CD8-positive, alpha-beta memory T cell (primary cell): ENCODE measurements at places on chromosomes 6 and 20. TPM values are rescaled to one million over a fixed set of nuclear protein-coding genes. Genes with fewer than 3 reads are reported as not detected.

The MAP1LC3A gene
- polyA plus RNA-seq = 8.5 TPM

The NRSN1 gene
- not detected for polyA plus RNA-seq

The GGTLC1 gene
- polyA plus RNA-seq = not detected

The C6orf58 gene
- not detected for polyA plus RNA-seq

The UNC93A gene
- not detected for polyA plus RNA-seq

The GTF2H4 gene
- 7.5 TPM for polyA plus RNA-seq

The TXLNB gene
- polyA plus RNA-seq = 0.35 TPM

The MOXD1 gene
- polyA plus RNA-seq = 0.25 TPM

The CENPW gene
- 3.1 TPM for polyA plus RNA-seq

The GSTA1 gene
- polyA plus RNA-seq = not detected

The LRRC73 gene
- polyA plus RNA-seq = not detected

The C6orf15 gene
- polyA plus RNA-seq = not detected

The SPDEF gene
- polyA plus RNA-seq = not detected

The NMBR gene
- polyA plus RNA-seq = not detected

The FAM110A gene
- polyA plus RNA-seq = 14.9 TPM

The TCF21 gene
- polyA plus RNA-seq = not detected

The OR2H2 gene
- polyA plus RNA-seq = not detected

The NOX3 gene
- not detected for polyA plus RNA-seq

The SLC4A11 gene
- polyA plus RNA-seq = 0.46 TPM

The PDSS2 gene
- polyA plus RNA-seq = 13.4 TPM

The BACH2 gene
- polyA plus RNA-seq = 7.4 TPM

The TRIM31 gene
- not detected for polyA plus RNA-seq

The PPP1R3G gene
- polyA plus RNA-seq = not detected

The PI16 gene
- 13.6 TPM for polyA plus RNA-seq

The POPDC3 gene
- not detected for polyA plus RNA-seq

The SIRPG gene
- polyA plus RNA-seq = 149 TPM

The INSM1 gene
- not detected for polyA plus RNA-seq

The SLC17A1 gene
- polyA plus RNA-seq = not detected

The ABRACL gene
- polyA plus RNA-seq = 212 TPM

The ALDH5A1 gene
- 11.8 TPM for polyA plus RNA-seq

The RBBP9 gene
- 7.9 TPM for polyA plus RNA-seq

The BTN3A1 gene
- 85.0 TPM for polyA plus RNA-seq

The ARHGAP40 gene
- polyA plus RNA-seq = not detected

The MYBL2 gene
- 0.20 TPM for polyA plus RNA-seq

The CARMIL1 gene
- not detected for polyA plus RNA-seq

The SLA2 gene
- 15.0 TPM for polyA plus RNA-seq

The RBM24 gene
- polyA plus RNA-seq = 0.74 TPM

The SYNE1 gene
- 79.0 TPM for polyA plus RNA-seq

The CLPSL1 gene
- polyA plus RNA-seq = not detected
